ENCODE measurements at places on chromosomes 5 and 9. TPM values are rescaled to one million over a fixed set of nuclear protein-coding genes. Genes with fewer than 3 reads are reported as not detected.

DNA sequence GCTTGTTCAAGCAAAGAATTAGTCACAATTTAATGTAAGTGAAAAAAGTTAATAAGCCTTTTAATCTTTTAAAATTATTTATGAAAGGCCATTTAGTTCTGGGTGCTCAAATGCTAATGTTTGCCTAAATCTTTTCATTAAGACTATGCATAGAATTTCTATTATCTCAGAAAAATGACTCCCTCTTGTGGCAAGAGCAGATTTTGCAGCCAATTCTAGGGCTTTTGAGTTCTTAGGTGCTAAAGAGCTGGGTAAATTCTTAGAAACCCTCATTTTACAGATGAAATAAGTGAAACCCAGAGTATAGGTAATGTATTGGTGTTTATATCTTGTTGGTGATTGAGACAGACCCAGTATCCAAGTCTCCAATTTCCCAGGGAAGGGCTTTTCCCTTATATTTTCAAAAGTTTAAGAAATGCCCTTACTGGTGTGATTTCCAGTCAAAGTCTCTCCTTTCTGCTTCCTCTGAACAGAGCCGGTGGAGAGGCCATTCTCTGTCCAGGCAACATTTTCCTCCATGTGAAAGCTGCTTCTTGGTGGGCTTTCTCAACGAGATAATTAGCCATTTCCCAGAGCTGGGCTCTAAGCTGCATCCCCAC lies 24.1 kb upstream of the PCSK5 start:
- no peak for DNase-seq

Gene IL9
- total RNA-seq, result not detected

Gene LHX6
- total RNA-seq, result 1.4 TPM

DNA sequence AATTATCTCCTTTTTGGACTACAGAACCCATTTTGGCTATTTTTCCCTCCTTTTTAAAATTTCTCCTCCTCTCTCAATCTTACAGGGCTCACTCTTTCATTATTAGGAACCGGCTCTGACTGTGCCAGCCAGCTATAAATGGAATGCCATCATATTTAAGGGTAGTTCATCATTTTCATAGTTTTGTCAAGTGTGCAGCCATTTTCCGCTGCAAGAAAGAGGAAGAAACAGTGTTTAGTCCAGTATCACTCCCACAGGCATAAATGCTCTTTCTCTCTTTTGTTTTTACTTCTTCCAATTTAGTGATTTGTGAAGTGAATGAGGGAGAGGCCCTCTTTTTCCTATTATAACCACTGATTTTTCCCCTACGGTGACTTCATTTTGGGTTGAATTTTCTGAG lies 290.0 kb downstream of the NR3C1 start:
- no peak for DNase-seq

DNA sequence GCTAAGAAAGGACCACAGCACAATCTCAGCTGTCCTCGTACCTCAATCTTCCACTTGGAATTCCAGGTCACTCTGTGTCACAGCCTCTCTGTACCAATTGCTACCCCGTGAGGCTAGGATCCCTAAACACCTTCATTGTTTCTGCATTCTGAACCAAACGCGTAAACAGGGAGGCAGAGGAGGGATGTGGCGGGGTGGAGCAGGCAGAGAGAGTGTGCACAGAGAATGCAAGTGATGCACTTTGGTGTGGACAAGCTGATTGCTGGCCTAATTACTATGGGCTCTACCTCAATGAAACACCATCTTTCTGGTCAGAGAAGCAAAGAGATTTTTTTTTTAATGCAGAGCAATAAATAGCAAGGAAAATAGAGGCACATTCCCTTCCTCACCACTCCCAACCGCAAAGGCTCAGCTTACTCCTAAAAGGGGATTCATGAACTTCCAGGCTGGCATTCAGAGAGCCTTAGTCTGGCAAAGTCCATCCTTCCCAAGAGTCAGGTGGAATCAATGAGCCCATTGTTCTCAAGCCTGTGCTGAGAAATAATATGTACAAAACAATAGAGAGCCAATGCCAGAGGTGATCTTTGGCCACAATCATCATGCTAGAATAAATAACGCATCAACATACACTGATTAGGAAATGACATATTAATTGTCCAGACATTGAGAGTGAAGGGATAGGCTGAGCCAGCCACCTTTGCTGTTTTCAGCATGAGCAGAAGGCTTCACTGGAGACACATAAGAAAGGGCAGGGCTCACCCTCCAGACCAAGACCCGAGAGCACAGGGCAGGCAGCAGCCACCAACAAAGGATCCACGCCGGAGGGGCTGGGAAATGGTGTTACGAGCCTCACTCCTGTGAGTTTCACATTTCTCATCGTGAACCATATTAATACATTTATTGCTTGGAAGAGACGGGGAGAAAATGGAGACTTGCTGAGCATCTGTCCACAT lies 278.8 kb downstream of the ENC1 start:
- DNase-seq, result no peak

DNA sequence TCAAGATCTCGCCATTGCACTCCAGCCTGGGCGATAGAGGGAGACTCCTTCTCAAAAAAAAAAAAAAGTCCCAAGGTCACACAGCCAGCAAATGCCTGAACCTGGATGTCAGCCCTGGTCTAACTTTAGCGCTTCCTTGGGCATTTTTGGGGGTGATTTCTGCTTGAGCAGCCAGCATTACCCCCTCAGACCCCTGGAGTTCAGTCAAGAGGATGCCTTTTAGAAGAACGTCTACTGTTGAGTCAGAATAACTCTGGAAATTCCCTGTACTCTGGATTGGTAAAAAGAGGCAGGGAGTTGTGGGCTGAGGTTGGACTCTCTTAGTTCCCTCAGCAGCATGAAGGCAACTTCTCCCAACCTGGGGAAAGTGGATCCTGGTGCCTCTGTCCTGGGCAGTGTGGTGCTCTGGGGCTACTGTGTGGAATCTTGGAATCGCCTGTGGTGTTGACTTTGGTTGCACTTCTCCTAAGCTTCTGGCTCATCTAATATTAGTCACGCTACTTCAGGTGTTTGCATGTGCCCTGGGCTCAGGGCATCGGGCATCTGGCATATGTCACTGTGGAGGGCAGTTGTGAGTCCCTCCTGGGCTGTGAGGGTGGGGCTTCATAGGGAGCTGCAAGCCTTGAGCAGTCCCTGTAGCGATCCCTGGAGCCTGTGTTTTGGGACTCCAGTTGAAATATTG lies 32.2 kb downstream of the STXBP1 start:
- no peak for DNase-seq

- peak; percentile 85 for DNase-seq
Observed at GRCh38 chr9:104906441-104907277, 21.3 kb downstream of the ABCA1 start.

DNA sequence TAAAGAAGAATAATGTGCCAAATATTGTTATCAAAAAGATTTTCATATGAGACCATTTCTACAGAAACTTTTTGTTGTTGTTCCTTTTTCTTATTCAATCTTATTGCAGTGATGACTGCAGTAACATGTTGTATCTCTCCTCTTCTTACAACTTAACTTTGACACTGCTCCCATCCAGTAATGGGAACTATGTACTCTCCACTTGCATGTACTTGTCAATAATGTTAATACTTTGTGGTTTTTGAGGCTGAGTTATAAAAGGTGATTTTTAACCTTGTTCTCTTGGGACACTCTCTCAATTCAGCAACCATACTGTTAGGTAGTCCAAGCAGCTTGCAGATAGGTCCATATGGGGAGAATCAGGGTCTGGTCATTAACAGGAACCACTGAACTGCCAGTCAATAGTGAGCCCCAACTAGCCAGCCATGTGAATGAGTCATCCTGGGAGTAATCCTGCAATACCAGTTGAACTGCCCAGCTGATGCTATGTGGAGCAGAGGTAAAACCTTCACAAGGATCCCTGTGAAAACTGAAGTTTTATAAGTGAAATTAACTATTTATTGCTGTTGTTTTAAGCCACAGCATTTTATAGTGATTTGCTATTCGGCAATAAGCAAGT lies 199.6 kb upstream of the DAB2 start:
- no peak for DNase-seq

Gene FBN2
- total RNA-seq, result 0.24 TPM

Gene TXNDC8
- not detected for total RNA-seq

DNA sequence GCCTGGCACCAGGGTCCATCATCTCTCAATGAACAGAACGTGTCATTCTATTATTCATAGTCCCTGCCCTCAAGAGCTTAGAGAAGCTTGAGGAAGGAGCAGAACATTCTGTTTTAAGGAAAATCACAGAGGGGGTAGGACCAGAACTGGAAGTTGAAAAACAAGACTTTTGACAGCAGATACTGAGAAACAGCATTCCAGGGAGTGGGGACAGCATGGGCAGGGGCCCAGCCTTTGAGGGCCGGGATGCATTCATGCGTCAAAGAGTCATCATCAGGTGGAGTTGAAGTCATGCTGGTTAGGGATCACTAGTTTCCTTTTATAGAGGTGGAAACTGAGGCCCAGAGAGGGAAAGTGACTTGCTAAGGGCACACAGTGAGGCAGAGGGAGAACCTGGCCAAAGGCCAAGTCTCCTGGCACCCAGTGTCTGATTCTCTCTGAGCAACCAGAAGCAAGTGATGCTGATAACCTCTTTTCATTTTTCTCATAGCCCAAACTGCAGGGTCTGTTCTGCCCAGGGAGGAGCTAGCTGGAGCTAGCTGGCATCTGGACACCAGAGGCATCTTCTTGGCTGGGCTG lies 41.5 kb upstream of the STXBP1 start:
- no peak for DNase-seq

GRCh38 chr5:76371960-76372322 lies 31.1 kb upstream of the IQGAP2 start:
- no peak for DNase-seq

Gene C9orf72
- 12.2 TPM for total RNA-seq

Gene INSL4
- total RNA-seq, result not detected

DNA sequence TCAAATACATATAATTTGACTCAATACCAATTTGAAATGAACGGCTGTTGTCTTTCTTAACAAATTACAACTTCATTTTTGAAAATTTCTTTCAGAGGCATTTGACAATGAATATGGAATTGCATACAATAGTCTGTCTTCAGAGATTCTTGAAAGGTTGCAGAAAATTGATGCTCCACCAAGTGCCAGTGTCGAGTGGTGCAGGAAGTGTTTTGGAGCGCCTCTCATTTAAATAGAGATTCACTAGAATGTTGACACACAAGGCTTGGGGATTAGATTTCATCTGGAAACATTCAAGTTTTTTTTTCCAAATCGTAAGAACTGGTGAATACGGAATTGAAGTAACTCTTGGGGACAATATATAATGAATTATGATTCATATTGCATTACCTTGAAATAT lies 8.1 kb downstream of the RPS6 start:
- no peak for DNase-seq

Gene LMX1B
- total RNA-seq, result 7.8 TPM

DNA sequence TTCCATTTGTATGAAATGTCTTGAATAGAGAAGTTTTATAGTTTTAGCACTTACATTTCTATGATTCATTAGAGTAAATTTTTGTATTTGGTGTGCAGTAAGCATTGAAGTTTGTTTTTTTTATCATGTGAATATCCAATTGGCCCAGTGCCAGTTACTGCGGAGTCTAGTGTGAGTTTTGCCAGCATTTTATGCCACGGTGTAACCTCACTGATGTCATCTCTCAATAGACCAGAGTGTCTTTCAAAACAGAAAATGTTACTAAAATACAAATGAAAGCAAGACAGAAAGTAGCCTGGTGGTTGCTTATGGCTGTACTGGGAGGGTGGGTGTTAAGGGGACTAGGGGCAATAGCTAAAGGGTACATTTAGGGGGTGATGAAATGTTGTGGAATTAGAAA lies 62.8 kb downstream of the IPPK start:
- DNase-seq, result no peak

Gene PHF24
- total RNA-seq, result 0.89 TPM

Gene RNF130
- total RNA-seq, result 37.2 TPM

DNA sequence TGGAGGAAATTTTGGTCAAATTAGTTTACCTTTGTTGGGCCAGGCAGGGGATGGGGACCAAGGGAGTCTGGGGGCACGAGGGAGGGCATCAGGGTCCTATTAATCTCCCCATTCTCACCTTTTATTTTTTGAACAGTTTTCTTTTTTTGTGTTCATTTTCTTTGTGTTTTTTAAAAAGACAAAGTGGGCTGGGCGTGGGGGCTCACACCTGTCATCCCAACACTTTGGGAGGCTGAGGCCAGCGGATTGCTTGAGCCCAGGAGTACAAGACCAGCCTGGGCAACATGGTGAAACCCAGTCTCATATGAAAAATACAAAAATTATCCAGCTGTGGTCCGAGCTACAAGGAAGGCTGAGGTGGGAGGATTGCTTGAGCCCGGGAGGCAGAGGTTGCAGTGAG lies 103.7 kb downstream of the WNK2 start:
- no peak for DNase-seq

GRCh38 chr9:91374939-91375338 lies 13.2 kb upstream of the AUH start:
- DNase-seq, result no peak

Measured in suprapubic skin (tissue), 4 donors.